ENCODE measurements at places on chromosomes 12 and 14.

- DNase-seq = no peak
Measured at GRCh38 chr12:14921218-14921617, 17.1 kb downstream of the ERP27 start.

GRCh38 chr12:98763656-98764055 is 118.6 kb downstream of the APAF1 start:
- DNase-seq = no peak

GRCh38 chr12:6295094-6295811 is 15.2 kb upstream of the PLEKHG6 start:
- no peak for DNase-seq

GRCh38 chr12:106193394-106194215 is 54.2 kb downstream of the CKAP4 start:
- no peak for DNase-seq

GRCh38 chr12:123621619-123622530 is 11.6 kb downstream of the EIF2B1 start:
- DNase-seq = no peak

DNA sequence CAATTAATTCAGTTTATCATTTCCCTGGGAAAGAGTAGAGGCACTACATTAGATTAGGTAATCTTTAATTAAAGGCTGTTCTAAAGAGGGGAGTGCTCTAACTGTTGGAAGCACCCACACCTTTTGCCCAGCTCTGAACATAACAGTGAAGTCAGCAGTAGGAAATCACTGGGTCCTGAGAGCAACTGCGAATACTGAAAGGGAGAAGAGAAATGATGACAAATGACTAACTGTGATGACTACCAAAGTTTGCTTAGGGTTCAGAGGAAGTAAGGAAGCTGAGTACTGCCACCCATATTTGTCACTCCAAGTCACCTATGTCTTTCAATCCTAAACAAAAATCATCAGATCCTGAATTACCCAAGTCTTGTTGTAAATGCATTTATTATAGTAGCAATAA is 140.6 kb downstream of the EPS8 start:
- no peak for DNase-seq

DNA sequence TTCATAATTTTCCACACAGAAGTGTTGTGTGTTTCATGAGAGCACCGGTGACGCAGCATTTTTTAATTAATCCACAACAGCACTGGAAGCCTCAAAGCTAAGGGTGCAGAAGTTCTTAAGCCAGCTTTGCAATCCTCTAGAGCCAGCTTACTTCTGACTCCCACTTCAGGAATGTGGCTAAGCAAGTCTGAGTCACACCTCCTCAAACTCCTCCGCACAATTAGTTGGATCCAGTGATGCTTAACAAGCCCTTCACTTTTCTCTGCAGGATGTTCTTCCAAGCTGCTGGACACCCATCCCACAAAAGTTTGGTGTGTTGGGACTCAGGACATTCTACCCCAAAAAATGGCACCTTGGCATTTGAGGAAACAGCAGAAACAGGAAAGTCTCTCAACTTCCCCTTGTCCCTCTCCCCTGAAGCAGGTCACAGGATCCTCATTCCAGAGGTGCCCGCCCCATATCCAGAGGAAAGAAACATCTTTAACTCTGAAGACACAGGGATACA is 210.0 kb downstream of the PPM1H start:
- no peak for DNase-seq

- DNase-seq = no peak
Measured at GRCh38 chr12:131589966-131590365, 120.9 kb upstream of the SFSWAP start.
